ENCODE measurements at places on chromosomes 11 and 22. TPM values are rescaled to one million over a fixed set of nuclear protein-coding genes. Genes with fewer than 3 reads are reported as not detected.

DNA sequence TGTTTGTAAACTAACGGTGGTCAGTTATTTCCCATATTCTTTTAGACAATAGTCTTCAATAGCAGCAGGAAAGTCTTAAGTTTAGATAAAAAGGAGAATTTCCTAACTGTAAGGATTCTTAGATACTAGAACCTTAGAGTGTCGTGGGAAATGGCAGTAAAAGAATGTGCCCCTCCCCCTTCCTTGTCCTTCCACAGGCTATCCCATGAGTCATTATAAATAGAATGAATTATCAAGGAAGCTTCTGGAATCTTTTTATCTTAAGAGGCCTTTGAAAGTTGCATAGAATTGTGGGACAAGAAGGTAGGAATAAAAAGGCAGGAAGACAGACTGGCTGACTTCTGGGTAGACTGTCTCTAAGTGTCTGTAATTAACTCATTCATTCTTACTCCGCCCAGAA lies 165.2 kb upstream of the TBCEL start:
- no peak for DNase-seq

GRCh38 chr11:57527056-57527631 lies 3.4 kb downstream of the TIMM10 start:
- peak; percentile 49 for DNase-seq

DNA sequence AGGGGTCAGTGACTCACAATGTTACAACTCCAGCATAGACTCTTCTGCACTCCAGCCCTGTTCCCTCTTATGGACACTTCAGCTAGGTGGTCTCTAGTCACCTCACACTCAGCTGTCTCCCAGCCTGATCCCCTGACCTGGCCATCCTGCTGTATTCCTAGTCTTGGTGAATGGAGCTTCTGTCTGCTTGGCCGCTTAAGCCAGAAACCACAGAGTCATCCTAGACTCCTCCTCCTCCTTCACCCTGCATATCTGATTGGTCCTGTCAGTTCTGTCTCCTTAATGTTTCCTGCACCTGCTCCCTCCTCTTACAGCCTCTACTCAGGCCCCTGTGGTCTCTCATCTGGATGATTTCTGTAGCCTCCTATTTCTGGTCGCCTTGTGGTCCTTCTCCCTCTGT lies 144.9 kb downstream of the HIPK3 start:
- no peak for DNase-seq

GRCh38 chr11:17770917-17771316 lies 36.3 kb downstream of the KCNC1 start:
- DNase-seq: no peak

GRCh38 chr11:79415411-79415810 lies 25.4 kb downstream of the TENM4 start:
- no peak for DNase-seq

GRCh38 chr11:110490886-110491285 lies 61.1 kb downstream of the FDX1 start:
- no peak for DNase-seq

DNA sequence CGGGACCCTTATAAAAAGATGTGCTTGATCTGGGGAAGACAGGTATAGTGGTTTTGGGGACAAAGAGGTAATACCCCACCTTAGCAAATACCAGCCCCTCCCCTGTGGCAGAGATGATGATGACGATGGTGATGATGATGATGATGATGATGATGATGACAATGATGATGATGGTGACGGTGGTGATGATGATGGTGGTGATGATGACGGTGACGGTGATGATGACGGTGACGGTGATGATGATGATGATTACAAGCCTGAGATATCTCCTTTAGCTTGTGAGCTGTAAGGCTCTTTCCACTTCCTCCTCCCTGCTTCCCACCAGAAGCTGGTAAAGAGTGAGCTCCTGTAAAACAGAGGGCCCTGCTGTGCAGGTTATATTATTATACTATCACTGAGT lies 89.5 kb upstream of the TMEM45B start:
- DNase-seq: no peak

DNA sequence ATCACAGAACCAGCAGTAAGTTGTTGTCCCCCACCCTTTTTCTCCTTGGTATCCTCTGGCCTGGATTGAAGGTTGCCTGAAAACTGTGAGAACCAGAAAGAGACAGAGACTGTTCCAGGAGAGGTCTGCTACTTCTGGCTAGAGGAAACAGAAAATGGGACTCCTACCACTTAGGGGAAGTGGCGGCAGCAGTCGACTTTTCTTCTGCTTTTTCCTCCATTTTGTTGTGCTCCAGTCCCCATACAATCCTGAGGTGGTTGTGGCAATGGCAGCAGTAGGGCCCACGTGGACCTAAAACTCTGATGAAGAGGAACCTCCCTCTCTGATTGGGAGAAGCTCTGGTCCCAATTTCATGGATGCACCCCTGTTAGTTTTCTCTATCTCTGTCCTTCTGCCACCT lies 76.0 kb upstream of the SORL1 start:
- DNase-seq: no peak

DNA sequence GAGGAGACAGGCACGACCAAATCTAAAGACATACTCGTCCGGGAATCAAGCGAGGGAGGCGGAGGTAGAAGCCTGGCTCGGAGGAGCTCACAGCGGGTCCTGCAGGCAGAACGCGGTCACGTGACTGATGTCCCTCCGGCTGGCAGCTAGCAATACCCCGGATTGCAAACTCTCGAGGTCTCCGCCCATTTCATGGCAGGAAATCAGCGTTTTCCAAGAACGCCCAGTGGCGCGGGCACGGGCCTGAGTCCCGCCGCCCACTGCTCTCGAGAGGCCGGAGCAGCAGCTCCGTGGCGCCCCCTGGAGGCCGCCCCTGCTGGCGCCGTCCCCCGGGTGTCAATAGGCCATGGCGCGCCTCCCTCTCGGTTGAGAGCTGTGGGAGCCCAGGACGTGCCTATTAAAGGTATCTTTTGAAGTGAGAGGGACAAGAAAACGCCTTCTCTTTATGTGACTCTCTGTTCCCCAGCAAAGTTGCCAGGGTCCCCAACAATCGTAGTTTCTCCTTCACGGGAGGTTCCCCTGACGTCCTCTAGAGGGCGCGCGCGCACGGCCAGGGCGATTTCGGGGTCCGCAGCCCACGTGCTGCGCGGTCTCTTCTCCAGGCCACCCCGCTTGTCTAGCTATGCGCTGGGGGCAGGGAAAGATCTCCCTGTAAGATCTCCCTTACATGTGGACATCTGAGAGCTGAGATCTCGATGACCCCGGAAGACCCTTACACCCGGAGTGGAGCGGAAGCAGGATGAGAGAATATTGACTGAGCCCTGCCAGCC lies 37.3 kb upstream of the RBFOX2 start:
- peak; percentile 91 for DNase-seq

DNA sequence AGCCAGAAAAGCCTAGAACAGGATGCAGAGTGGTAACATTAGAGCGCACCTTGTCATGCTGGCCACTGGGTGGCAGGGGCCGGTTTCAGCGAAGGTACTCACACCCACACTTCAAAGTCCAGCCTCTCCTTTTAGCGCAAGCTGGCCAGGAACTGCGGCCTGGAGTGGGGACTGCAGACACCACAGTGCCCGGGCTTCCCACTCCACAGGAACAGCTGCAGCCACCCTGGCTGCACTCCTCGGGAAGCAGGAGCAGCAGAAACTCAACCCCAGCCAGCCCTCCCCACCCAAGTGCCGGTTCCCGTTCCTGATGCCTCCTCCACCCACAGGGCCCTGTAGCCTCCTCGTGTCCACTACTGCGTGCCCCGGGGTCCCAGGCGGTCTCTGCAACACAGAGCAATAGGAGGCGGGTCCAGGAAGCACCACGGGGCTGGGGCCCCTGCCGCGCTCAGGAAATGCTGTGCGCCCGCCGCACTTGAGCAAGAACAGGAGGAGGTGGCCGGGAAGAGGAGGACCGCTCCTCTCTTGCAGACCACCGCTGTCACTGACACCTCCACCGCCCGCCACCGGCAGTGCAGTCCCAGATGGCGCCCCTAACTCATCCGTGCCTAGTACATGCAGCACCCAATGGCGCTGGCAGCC lies 2.2 kb downstream of the RFPL2 start:
- DNase-seq: peak; percentile 26

- DNase-seq: no peak
Measured at GRCh38 chr22:35209203-35209602, 48.1 kb upstream of the HMGXB4 start.

GRCh38 chr11:128551611-128552335 lies 35.6 kb downstream of the ETS1 start:
- DNase-seq: no peak

DNA sequence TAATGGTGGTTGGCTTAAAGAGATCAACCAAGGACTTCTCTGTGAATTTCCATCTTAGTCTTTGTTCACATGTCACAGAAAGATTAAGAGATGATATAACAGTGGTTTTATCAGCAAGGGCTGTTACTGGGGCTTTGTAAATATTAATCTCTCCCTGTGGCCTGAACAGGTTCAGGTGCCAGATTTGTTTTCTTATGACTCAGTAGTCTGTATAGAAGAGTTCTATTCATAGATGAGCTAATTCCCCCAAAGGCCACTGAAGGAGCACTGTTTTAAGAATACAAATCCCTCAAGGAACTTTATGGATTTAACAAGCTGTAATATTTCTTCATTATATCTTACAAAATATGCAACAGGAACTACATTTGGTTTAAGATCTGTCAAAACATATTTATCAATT lies 50.4 kb downstream of the TCP11L1 start:
- DNase-seq: no peak

- no peak for DNase-seq
Measured at GRCh38 chr11:46247090-46247489, 30.4 kb upstream of the CREB3L1 start.

DNA sequence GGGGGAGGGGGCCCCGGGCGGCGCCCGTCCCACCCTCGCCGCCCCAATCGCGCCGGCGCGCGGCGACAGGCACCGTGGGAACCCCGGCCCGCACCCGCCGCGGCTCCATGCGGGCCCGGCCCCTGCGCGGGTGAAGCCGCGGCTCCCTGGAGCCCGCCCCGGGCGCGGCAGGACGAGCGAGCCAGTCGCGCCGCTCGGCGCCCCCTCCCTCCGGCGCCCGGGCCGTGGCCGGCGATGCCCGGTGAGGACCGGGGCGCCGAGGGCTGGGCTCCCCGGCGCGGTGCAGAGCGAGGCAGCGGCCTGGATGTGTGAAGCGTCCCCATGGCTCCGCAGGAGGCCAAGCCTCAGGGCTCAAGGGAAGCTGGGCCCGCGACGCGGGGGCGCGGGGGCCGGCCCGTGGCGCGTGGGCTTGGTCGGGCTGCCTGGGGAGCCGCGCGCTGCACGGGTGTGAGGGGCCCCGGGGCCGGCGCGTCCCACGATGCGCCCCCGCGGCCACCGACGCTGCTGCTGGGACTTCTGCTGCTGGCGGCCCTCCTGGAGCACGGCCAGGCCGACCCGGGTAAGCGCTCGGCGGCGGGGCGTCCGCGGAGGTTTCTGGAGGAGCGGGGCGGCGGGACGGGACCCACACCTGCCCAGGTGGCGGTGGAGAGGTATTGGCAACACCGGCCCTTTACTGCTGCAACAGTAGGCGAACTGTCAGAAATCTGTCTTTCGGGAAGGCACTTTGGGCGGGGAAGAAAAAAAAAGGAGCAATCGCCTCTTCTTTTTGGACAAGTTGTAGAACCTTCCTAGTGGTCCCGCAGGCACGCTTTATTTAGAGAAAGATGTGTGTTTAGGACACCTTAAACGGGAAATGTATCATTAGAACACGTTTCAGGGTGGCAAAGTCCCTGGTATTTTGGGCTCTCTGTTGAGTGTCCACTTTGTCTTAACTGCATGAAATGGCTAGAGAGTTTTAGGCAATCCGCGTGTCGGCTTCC lies 119.4 kb downstream of the HIPK3 start:
- DNase-seq: peak; percentile 11

DNA sequence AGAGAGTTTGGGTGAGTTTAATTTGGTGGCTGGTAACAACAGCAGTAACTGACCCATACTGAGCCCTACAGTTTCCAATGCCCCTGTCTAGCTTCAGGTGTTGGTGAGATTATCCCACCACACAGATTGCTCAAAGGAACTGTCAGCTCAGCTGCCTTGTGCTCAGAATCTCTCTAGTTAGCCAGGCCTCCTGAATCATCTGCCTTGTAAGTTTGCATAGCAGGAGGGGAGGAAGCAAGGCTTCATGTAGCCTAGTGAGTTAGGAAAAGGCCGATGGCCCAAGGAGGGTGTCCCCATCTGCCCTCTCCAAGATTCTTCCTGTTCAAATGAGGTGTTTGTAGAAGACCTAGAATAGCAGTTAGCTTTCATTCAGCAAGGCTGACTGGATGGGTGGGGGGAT lies 74.3 kb downstream of the MICAL2 start:
- no peak for DNase-seq

- DNase-seq: no peak
Measured at GRCh38 chr11:67278939-67279588, 10.0 kb upstream of the ANKRD13D start.

- no peak for DNase-seq
Measured at GRCh38 chr22:50207383-50208140, 6.8 kb downstream of the SELENOO start.

GRCh38 chr22:32106930-32107329 lies 52.2 kb downstream of the C22orf42 start:
- no peak for DNase-seq

GRCh38 chr11:69101115-69101791 lies 52.5 kb downstream of the TPCN2 start:
- peak; percentile 70 for DNase-seq

DNA sequence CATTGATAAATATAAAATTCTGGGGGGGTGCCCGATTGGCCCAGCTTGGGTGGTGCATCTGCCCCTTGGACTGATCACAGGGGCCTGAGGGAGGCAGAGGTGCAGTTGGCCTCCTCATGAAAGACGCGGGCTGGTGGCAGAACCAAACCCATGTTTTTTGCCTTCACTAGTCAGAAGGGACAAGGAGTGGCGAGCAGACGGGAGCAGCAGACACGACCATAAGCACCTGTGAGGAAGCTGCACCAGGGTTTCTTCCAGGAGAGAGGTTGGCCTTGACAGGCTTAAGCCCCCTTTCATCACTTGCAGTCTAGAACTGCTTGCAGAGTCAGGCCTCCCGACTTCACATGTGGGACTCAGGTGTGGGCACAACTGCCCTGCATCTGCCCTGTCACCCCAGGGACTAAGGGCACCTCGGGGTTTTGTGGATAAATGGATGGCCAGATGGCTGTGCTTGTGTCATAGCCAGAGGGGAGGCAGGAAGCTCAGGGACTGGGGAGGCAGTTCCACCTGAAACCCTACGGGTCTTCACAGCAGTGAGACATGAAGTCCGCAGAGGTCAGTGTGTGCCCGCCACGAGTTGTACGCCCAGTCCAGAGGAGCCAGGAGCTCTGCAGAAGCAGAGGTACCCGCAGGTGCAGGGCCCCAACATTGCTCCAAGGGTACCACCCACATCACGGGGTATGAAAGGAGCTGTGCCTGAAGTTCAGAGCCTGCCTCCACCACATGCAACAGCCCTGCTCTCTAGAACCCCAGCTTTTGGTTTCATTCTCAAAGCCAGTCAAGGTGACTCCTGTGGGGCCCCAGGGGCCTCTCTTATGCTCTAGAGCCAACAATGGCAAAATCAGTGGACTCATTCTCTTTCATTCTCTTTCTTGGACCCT lies 18.2 kb upstream of the SYT13 start:
- DNase-seq: no peak

GRCh38 chr11:20327377-20327935 lies 36.1 kb upstream of the HTATIP2 start:
- no peak for DNase-seq

- no peak for DNase-seq
Measured at GRCh38 chr22:49307870-49308269, 519.8 kb downstream of the BRD1 start.

F2 gene
- polyA plus RNA-seq: 2.1 TPM

HEPN1 gene
- not detected for polyA plus RNA-seq

PGA4 gene
- 0.18 TPM for polyA plus RNA-seq

DAGLA gene
- polyA plus RNA-seq: 2.7 TPM

SCGB1D2 gene
- polyA plus RNA-seq: not detected

HORMAD2 gene
- 0.54 TPM for polyA plus RNA-seq

SLC37A2 gene
- 3.5 TPM for polyA plus RNA-seq

B4GAT1 gene
- 31.5 TPM for polyA plus RNA-seq

BCO2 gene
- polyA plus RNA-seq: 10.6 TPM

TBRG1 gene
- polyA plus RNA-seq: 38.0 TPM

KIF18A gene
- 10.3 TPM for polyA plus RNA-seq

PANX2 gene
- 0.38 TPM for polyA plus RNA-seq
